Stimulated activated CD4-positive, alpha-beta T cell treated with anti-CD3 and anti-CD28 coated beads, Interleukin-4, amount 100 ng/mL, for 48 hours (primary cell): ENCODE measurements at places on chromosomes 2 and 18.

DNA sequence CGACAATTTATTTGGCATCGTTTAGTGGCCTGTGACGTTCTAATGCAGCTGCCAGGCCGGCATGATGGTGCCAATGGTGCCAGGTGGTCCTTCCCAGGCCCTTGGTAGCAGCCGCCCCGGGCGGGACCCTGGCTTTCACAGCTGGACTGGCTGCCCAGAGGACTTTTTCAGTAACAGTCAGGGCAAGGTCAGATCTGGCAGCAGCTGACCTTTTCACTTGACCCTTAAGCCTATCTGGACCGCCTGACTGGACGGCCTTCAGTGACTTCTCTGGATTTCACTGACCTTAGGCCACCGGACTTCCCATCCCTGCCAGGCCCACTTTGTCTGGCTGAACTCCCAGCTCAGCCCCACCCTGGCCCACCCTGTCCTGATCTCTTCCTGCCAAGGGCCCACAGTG is 15.9 kb downstream of the TRIB2 start:
- DNase-seq, result no peak

- no peak for DNase-seq
Measured at GRCh38 chr2:42842466-42842865, 50.1 kb upstream of the HAAO start.

DNA sequence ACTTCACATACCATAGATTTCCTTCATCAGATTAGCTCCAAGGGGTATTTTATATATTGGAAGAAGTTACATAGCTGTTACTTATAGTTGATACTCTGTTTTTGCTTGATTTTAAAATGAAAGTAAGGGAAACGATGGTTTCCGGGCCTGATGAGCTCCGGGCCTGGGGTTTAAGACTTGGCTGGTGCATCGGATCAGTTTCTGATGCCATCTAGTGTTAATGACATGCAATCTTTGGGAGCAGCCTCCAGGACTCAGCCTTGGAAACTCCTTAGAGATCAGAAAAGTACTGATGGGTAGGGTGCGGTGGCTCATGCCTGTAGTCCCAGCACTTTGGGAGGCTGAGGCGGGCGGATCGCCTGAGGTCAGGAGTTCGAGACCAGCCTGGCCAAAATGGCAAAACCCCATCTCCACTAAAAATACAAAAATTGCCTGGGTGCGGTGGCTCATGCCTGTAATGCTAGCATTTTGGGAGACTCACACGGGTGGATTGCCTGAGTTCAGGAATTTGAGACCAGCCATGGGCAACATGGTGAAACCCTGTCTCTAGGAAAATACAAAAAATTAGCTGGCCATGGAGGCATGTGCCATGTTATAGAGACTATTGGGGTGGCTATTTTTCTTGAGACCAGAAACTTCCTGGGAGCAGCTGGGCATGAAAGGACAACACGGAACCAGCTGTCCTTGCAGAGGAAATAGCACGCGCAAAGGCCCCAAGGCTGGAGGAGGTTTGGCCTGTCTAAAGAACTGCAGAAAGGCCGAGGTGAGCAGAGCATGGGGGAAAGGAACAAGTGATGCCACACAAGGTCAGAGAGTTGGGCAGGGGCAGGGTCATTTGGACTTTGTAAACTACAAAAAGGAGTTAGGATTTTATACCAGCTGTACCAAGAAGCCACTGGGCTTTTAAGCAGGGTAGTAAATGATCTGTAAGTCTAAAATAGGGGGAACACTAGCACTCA is 46.9 kb upstream of the CNOT11 start:
- peak; percentile 9 for DNase-seq

DNA sequence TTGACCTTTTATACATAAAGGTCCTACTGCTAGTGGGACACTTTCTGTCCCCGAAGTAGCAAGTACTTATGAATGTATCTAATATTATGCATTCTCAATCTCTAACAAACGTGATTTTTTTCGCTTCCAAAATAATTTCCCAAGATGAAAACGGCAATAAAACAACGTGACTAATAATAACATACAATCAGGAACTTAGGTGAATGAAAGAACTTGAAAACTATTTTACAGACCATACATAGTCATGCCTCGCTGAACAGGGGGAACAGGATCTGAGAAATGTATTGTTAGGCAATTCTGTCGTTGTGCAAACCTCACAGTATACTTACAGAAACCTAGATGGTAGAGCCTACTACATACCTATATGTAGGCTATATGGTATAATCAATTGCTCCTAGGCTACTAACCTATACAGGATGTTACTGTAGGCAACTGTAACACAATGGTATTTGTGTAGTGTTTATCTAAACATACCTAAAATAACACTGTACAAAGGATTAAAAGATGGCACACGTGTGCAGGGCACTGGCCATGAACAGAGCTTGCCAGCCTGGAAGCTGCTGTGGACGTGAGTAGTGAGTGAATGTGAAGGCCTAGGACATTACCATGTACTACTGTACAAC is 2.5 kb downstream of the RTN4 start:
- DNase-seq, result no peak

GRCh38 chr2:152200565-152201465 is 25.3 kb upstream of the STAM2 start:
- peak; percentile 11 for DNase-seq

GRCh38 chr2:222318712-222319585 is 20.2 kb upstream of the PAX3 start:
- no peak for DNase-seq

DNA sequence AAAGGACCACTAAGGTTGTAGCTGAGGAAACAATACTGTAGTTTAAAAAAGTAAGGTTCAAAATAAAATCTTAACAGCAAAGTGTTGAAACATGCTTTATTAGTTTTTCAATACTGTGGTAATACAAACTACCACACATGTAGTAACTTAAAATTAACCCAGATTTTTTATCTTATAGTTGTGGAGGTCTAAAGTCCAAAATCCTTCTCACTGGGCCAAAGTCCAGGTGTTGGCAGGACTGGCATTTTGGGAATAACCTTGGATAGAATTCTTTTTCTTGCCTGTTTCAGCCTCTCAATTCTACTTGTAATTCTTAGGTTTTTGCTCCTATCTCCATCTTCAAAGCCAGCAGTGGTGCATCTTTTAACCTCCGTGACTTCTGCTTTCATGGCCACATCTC is 942.0 kb downstream of the TSN start:
- no peak for DNase-seq

DNA sequence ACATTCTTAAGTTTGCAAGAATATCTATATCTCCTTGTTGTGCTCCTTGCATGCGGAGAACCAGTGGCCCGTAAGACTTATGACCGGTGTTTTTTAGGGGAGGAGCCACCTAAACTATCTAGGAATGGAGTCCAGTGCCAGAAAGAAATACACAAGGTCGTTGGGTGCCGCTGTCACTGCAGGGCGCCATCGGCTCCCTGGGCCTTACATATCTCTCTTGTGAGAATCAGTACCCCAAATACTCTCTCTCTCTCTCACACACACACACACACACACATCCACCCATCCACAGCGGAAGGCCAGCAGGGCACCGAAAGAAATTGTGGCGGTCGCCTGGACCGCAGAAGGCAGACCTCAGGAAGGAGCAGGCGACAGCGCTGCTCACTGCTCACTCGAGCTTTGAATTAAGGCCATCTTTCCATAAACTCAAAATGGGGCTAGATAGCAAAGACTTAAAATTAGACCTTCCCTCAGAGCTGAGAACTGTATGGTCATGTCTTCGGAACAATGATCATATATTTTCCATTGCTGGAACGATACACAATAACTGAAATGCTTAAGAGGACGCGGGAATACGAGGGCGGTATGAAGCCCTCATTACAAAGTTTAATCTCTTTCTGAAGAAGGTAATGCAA is 10.4 kb downstream of the NR4A2 start:
- no peak for DNase-seq

- no peak for DNase-seq
Measured at GRCh38 chr2:36773947-36774346, 77.4 kb downstream of the VIT start.

GRCh38 chr18:54157646-54158385 is 66.7 kb downstream of the MBD2 start:
- DNase-seq, result no peak

GRCh38 chr2:201233192-201233811 is 27.0 kb upstream of the CASP8 start:
- DNase-seq, result peak; percentile 87

- DNase-seq, result no peak
Measured at GRCh38 chr2:37827911-37828511, 97.1 kb upstream of the RMDN2 start.

GRCh38 chr18:8734496-8734895 is 29.1 kb downstream of the MTCL1 start:
- no peak for DNase-seq

DNA sequence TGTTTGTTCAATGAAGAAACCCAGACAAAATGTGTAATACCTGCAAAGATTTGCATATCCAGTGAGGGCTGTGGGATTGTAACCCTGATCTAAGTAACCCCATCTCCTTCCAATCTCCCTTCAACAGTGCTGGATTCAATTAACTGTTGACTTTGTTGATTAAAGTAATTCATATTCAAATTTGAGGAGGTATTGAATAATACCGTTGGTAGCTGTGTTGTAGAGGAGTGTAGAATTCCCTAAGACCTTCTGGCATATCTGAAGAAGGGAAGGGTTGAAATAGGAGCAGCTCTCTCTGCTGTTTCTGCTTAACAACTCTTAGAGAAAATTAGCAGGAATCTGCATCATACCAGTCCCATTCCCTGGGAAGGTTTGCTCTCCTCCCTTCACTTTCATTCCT is 28.2 kb downstream of the MAIP1 start:
- DNase-seq, result no peak

DNA sequence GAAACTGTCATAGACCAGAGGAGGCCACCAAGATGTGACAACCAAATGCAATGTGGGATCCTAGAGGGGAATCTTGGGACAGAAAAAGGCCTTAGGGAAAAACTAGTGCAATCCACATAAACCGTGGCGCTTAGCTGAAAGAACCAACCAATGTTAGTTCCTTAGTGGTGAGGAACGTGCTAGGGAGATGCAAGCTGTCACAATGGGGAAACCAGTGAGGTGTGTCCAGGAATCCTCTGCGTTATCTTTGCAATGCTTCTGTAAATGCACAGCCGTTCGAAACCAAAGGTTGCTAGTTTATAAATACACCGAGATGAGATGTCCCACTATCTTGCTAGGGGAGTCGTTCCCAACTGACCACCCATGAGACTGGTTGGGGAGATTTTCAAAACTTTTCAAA is 157.0 kb upstream of the ID2 start:
- DNase-seq, result no peak

DNA sequence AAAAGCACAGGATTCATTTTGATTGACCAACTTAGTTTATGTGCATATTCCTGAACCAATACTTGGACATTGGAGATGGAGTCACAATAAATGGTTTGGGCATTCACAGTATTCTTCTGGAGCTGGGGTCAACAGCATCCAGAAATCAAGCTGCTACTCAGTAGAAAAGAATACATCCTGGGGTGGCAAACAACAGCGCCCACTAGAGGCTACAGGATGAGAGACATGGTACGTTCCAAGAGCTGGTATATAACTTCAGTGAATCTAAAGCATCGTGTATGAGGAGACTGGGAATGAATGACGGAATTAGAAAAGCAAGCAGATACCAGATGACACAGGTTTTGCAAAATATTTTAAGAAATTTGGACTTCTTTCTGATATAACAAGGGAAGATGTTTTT is 142.9 kb upstream of the FIGN start:
- no peak for DNase-seq

GRCh38 chr18:23992089-23992940 is 22.2 kb upstream of the TTC39C start:
- no peak for DNase-seq

DNA sequence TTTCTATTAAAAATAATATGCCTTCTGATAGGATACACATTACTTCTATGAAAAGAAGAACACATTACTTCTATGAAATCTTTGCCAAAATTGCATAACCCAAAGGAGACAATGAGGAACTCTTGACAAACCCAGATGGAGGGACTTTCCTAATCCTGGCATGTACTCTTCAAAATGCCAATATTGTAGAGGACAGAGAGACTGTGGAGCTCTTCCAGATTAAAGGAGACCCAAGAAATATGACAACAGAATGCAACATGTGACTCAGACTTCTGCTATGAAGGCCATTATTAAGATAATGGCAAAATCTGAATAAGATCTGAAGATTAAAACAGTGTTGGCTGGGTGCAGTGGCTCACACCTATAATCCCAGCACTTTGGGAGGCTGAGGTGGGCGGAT is 22.2 kb downstream of the SOWAHC start:
- DNase-seq, result no peak

DNA sequence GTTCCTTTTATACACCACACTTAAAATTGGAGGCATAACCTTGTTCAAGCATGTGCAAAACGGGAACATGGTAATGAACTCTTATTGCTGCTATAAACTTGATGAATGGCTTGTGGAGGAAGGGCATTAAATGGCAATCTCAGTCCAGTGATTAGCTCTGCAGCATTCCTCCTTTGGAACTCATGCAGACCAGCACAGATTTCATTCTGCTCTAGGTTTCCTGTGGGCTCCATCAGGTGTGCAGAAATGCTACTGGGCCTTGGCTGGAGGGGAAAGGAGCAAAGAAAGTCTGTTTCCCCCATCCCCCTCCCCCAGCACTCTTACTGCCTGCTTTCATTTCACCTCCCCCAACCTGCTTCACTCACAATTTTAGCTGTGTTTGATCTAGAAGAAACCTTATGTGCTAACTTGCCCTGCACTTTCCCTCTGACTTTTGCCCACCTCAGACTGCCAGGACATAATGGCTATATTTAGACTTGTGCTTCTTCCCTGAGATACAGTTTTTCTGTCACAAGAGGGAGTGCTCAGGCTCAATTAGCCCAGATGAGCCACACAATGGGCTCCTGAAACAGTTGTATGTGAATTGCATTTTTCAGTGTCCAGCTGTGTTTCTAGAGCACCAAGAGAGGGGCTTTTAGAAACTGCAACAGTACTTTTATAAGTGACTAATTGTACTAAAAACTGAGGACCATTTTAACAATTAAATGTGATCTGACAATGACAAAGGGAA is 109.8 kb downstream of the FSHR start:
- no peak for DNase-seq

DNA sequence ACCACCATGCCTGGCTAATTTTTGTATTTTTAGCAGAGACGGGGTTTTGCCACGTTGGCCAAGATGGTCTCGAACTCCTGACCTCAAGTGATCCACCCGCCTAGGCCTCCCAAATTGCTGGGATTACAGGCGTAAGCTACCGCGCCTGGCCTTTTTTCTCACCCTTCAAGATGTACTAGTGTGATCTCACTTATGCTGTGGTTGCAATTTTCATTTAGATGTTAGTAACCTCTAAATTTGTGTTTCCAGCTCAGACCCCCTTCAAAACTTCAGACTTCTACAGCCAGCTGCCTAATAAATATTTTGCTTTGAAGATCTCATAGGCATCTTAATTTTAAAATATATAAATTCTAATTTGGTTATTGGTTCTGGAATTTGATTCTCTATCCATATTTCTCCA is 8.0 kb downstream of the SLC38A11 start:
- no peak for DNase-seq

GRCh38 chr2:70261501-70261900 is 3.6 kb downstream of the PCYOX1 start:
- no peak for DNase-seq

GRCh38 chr2:70626254-70626990 is 72.8 kb upstream of the TGFA start:
- DNase-seq, result no peak

GRCh38 chr2:128595763-128596395 is 277.2 kb upstream of the HS6ST1 start:
- no peak for DNase-seq
